Bronchial epithelial cell (primary cell): ENCODE measurements at places on chromosomes 7 and 10.

DNA sequence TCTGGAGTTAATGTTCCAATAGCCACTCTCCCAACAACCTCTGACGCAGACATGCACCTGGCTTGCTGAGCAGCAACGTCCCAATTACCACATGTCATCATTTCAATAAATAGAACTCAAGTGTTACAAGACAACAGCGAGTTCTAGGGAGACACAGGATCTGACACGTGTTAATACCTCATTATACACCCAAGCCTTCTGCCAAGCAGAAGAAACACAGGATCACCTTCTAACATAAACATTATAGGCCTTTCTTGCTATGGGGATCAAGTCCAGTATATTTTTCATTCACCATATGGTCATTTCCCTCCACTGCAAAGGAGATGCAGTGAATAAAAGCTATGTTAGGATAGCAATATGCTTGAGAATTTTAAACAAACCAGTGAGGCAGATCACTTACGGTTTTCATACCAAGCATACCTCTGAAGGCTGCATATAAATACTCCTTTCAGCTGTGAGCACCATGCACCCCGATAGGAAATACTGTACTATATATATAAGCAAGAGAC lies 74.2 kb downstream of the JAZF1 start:
- no peak for DNase-seq

- no peak for DNase-seq
Observed at GRCh38 chr7:152862856-152863255, 103.3 kb downstream of the ACTR3B start.

GRCh38 chr7:98571006-98571405 lies 46.1 kb upstream of the NPTX2 start:
- DNase-seq = no peak

- no peak for DNase-seq
Observed at GRCh38 chr10:27601503-27601902, 97.4 kb downstream of the RAB18 start.

DNA sequence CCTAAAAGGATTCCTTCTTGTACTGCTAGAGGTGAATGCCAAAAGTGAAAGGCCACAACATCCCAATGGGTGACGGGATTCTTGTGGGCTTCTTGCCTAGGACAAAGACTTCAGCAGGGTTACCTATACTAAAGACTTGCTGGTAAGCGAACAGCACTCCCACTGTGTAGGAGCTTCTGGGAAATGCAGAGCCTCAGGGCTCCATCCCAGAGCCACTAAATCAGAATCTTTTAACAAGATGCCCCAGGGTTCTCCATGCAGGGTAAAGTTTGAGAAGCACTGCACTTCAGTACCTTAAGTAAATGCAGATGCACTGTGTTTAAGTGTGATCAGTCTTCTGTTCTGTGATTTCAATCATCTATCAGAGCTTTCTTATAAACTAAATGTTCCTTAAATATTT lies 266.9 kb upstream of the KLF14 start:
- no peak for DNase-seq

DNA sequence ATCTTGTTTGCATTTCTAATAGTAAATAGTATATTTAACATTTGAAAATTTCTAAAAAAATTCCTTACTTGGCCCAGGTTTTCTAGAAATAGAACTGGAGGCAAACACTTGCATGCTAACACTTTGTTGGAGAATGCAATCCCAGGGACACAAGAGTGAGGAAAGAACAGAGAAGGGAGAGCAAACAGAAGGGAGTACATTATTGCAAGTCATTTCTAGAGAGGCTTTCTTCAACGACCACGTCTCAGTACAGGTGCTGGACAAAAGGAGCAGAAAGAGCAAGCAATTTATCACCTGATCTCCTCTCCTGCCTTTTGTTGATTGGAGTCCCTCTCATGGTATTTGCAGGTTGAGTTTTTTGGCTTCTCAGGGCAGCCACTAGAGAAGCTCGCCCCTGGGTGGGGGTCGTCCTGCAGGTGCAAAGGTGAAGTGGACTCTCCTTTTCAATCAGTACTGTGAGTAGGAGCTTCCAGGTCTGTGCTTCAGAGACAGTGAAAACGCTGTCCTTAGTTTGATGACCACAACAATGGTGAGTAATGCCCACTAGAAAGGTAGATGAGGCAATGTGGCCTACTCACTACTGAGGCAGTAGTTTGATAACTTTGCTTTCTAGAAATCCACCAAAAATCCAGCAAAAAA lies 5.2 kb downstream of the CPED1 start:
- DNase-seq = peak; percentile 47

DNA sequence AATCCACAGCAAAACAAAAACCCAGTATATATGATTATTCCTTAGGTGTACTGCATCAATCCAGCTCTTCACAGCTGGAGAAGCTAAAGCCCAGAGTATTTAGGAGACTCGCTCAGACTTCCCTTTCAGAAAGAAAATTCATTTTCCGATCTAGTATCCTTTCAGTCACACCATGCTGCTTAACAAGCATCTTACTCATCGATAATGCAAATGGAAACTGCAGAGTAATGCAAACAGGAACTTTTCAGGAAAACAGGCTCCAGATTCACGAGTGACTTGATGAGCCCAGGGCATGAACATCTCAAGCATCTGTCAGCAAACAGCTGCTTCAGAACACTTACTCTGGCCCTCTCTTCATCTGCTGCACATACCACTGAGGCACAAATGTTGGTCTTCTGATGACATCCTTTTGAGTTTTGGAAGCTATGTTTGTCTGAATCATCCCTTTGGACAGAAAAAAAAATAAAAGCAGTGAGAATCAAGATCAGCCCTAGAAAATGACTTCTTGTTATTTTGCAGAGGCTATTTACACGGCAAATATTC lies 24.9 kb upstream of the ZC3HAV1L start:
- no peak for DNase-seq

GRCh38 chr7:84506151-84506550 lies 311.6 kb upstream of the SEMA3A start:
- DNase-seq = no peak

GRCh38 chr7:81527651-81528050 lies 242.2 kb downstream of the HGF start:
- no peak for DNase-seq

- no peak for DNase-seq
Observed at GRCh38 chr7:7175075-7175695, 7.2 kb upstream of the C1GALT1 start.

DNA sequence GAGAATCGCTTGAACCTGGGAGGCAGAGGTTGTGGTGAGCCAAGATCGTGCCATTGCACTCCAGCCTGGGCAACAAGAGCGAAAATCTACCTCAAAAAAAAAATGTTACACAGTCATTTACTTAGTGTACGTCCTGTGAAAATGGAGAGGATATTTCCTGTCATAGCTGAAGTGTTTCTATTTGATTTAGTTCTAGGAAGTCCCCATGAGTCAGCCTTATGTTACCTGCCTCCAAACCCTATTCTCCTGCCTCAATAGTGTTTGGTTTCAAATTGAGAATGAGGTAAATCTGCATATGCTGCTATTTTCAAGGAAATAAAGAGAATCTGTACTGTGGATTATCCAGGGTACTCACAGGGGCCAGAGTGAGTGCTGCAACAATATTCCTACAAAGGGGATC lies 1284.5 kb upstream of the AUTS2 start:
- DNase-seq = peak; percentile 4

DNA sequence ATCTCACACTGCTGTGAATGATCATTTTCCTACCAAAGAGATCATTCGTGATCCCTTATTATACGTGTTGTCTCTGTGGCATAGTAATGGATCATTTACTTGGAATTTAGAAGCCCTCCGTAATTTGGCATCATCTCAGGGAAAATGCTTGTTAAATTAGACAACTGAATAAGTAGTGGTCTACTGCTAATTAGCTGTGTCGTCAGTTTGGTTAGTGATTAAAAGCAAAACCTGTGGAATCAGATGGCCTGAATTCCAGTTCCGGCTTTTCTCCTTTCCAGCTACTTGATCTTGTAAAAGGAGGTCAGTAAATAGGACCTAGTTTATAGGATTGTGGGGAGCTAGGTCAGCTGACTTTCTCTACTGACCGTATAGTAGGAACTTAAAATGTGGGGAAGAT lies 65.6 kb downstream of the RBM33 start:
- DNase-seq = no peak

GRCh38 chr7:147756300-147756699 lies 834.3 kb upstream of the C7orf33 start:
- DNase-seq = no peak

GRCh38 chr10:74760086-74760979 lies 66.1 kb upstream of the KAT6B start:
- DNase-seq = no peak

- peak; percentile 35 for DNase-seq
Observed at GRCh38 chr7:147547252-147547897, 1043.2 kb upstream of the C7orf33 start.

GRCh38 chr10:14016011-14016536 lies 314.6 kb downstream of the FRMD4A start:
- no peak for DNase-seq

DNA sequence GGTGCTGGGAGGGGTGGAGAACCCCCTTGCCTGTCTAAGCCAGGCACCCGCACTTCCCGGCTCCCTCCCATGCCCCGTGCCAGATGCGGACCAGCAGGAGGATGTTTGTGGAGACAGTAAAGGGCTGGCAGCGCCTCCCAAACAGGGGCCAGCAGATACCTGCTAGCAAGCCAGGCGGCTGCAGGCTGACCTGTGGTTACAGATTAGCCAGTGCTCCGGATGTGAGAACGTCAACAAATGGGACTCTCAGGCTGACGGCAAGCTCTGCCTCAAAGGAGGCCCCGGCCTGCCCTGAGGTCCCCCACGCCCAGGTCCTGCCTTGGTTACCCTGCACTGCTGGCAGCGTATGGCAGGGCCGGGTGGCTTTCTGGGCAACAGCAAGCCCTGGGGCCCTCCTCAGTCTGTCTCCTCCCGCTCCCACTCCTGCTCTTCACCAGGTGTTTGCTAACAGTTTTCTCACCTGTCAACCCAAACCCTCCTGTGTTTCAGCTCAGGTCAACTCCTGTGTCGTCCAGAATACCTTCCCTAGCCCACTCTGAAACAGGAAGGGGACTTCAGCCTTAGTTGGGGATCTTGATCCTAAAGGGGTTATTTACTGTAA lies 85.4 kb downstream of the NEURL1 start:
- DNase-seq = no peak

- no peak for DNase-seq
Observed at GRCh38 chr10:13113544-13113943, 13.6 kb downstream of the OPTN start.

DNA sequence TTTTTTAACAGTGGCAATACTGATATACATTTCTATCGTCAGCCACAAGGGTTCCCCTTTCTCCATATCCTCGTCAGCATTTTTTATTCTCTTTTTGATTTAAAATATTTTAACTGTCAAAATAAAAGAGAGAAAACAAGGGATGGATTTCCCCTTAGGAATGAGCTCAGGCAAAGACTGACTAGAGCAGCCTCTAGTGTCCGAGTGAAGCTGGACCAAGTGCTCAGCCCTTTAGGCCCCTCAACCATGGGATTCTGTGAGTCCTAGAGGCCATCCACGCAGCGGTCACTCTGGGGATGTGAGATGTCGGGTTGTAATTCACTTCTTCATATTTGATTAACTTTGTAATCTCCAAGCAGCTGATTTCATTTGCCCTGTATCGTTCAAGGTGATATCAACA lies 137.4 kb upstream of the RNF32 start:
- no peak for DNase-seq

DNA sequence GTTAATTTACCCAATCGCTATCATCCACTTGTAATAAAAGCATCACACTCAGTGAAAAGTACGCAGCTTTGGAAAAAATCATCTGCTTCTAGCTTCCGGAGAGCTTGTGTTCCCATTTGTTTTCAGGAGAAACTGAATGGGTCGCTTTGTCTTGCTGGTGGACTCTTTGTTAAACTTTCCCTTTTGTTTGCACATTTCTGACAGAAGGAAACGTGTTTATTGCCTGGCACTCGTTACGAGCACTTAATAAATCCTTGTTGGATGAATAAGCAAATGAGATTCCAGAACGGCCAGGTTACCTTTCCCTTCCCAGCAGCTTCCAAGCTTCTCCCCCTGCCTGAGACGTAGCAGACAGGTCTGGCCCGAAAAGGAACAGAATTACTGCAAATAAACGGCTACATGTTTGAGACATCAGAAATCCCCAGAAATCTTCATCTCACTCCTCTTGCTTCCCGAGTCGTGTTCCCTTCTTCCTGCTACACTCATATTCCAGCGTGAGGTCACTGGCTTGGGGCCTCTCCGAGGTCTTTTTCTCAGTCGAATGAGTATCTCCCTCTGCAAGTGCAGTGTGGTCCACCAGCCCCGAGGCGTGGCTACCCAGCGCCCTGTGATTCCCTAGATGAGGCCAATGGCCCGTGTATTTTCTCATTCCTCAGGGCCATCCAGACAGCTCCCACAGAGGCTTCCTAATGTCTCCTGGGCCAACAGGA lies 167.2 kb downstream of the FRMD4A start:
- DNase-seq = no peak

DNA sequence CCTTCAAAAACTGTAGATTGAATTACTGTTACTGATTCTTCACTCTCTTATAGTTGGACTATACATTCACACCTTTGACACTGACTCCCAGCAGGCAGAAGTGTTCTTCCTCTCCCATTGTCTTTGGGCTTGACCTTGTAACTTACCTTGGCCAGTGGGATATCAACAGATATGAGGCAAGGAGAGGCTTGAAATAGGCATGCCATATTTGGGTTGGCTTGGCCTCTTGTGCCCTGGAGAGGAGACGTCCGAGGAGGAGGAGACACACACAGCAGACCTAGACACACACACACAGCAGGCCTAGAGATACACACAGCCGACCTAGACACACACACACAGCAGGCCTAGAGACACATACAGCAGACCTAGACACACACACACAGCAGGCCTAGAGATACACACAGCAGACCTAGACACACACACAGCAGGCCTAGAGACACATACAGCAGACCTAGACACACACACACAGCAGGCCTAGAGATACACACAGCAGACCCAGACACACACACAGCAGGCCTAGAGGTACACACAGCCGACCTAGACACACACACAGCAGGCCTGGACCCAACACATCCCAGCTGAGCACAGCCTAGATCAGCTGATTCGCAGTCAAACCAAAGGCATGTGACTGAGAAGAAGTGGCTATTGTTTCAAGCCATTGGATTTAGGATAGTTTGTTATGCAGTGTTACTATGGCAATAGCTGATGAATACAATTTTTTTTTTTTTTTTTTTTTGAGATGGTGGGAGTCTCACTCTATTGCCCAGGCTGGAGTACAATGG lies 12.5 kb upstream of the GNA12 start:
- no peak for DNase-seq

GRCh38 chr10:89086801-89087521 lies 96.4 kb downstream of the FAS start:
- no peak for DNase-seq

- no peak for DNase-seq
Observed at GRCh38 chr10:32051926-32052325, 4.3 kb downstream of the KIF5B start.

GRCh38 chr7:90599892-90600555 lies 3.9 kb downstream of the CDK14 start:
- DNase-seq = peak; percentile 42

GRCh38 chr10:52283174-52283573 lies 30.9 kb upstream of the DKK1 start:
- peak; percentile 55 for DNase-seq

- peak; percentile 49 for DNase-seq
Observed at GRCh38 chr10:17910125-17910789, 41.5 kb upstream of the SLC39A12 start.
